CD4-positive, alpha-beta T cell treated with Interleukin-12 subunit alpha and Interleukin-12 subunit beta, for 1 hour (primary cell): ENCODE measurements at places on chromosomes 12 and 14.

DNA sequence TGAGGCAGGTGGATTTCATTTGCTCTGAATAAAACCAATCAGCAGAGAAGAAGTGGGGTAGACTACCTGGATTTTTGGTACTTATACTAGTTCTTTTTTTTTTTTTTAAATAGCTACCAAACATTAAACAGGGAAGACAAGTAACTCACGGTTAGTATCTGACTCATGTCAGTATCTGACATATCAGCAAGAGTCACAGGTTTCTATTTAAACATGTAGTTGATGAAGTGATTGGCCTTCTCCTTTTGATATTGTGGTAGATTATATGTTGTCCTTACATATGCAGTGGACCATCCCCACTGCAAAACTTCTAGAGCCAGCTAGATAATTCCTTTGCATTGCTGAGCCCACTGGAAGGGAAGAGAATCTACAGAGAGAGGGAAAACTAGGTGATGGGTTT lies 208.0 kb downstream of the ANO6 start:
- no peak for DNase-seq

GRCh38 chr12:1530592-1531152 lies 63.7 kb downstream of the FBXL14 start:
- DNase-seq = no peak

DNA sequence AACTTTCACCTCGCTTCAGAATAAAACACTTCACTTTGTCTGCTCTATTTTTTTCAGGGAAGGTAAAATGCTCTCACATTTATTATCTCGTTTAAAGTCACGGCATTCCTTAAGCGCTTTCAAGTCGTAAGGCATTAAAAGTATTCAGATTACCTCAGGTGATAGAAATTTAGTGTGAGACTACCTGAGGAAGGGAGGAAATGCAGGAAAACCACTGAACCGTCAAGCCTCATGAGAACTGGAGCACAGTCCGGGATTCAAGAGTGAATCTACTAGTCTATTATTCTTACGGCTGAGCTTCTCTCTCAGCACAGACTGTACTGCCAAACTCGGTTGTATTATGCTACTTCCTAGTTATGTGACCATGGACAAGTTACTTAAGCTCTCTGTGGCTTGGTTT lies 8.3 kb upstream of the PPFIBP1 start:
- no peak for DNase-seq

GRCh38 chr12:53617700-53618099 lies 8.5 kb downstream of the ATF7 start:
- no peak for DNase-seq

DNA sequence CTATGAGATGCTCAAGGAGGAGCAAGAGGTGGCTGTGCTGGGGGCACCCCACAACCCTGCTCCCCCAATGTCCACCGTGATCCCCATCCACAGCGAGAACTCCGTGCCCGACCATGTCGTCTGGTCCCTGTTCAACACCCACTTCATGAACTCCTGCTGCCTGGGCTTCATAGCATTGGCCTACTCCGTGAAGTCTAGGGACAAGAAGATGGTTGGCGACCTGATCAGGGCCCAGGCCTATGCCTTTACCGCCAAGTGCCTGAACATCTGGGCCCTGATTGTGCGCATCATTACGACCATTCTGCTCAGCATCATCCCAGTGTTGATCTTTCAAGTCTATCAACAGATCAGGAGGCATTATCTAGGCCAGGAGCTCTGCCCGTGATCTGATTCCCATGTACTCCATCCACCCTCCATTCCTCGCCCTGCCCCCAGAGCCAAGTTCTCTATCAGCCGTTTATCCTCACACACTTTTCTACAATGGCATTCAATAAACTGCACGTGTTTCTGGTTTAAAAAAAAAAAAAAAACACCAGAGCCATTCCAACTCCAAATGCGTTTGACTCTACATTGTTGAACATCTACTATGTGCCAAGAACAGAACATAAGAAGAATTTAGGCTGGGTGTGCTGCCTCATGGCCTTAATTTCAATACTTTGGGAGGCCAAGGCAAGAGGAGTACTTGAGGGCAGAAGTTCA lies 17.5 kb downstream of the ATXN2 start:
- DNase-seq = no peak

DNA sequence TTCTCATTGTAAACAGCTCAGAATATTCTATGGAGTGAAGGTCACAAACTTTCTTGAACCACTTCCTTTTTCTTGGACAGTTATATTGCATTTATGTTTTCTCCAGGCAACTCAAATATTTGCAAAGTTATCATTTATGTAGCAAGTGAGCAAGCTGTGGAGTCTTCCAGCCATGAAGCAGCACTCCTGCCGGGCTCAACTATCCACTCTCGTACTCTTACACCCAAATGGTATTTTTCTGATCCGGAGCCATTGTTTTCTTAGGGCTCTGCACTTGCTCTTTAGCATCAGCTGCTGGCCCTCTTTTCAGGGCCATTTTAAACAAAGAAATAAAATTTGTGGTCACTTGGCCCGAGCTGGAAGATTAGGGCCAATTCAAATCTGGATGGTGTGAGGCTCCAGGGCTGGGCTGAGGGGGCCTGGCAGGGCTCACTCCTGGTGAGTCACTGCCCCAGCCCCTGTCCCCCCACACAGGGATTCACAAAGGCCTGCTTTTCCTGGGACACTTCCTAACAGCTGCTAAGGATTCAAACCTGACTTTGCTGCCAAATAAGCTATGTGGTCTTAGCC lies 19.7 kb downstream of the SYNE3 start:
- DNase-seq = no peak

GRCh38 chr14:94795372-94795771 lies 25.5 kb upstream of the GSC start:
- no peak for DNase-seq

GRCh38 chr14:104638190-104638589 lies 33.6 kb upstream of the TMEM179 start:
- no peak for DNase-seq

- no peak for DNase-seq
Observed at GRCh38 chr14:91893007-91893406, 25.7 kb upstream of the TC2N start.

GRCh38 chr14:28254768-28255167 lies 511.8 kb upstream of the FOXG1 start:
- no peak for DNase-seq

DNA sequence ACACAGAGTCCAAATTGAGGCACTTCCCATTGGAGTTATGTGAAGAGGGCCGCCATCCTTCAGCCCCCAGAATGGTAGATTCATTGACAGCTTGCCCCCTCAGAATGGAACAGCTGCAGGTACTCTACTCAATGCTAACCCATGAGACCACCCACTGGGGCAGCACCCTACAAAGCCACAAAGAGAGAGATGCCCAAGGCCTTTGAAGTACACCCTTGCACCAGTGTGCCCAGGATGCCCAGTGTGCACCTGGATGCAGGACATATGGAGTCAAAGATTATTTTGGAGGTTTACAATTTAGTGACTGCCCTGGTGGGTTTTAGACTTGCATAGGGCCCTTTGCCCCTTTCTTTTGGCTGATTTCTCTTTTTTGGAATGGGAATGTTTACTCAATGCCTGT lies 933.9 kb downstream of the SLC16A7 start:
- no peak for DNase-seq

DNA sequence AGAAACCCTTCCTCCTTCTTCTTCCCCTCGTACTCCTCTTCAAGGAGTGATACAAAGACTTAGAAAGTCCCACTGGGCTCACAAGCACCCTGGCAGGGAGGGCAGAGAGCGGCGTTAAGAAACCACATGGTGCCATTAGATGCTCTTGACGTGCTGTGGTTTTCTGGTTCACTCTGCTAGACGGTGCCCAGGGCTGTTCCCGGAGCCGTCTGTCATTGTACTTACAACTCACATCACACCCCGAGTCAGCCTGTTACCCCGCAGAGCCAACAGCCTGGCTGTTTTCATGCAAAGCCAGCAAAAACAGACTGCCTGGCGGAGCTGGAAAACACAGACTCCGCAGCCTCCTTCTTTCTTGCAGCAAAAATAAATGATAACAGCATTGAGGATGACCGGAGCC lies 232.6 kb upstream of the TBX3 start:
- no peak for DNase-seq

GRCh38 chr14:37466623-37467088 lies 128.4 kb downstream of the FOXA1 start:
- no peak for DNase-seq

DNA sequence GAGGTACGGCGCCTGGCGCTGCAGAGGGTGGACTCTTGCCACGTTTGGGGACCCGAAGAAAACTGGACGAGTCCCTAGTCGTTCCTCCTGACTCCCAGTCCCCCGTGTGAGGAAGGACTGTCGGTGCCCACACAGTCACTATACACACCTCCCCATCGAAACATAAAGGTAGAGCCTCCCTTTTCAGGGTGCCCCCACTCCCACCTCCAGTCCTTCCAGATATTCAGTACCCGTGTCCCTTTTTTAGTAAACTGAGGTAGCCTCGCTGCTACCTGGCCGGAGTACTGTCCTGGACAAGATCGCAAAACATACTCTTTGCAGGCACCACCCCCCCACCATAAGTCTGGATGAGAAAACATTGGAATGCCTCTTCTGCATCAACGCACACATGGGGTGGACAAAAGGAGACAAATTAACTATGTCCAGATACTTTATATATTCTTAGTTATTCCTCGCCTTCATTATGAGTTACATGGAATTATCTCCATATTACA lies 610 bp upstream of the KMT2D start:
- DNase-seq = no peak

DNA sequence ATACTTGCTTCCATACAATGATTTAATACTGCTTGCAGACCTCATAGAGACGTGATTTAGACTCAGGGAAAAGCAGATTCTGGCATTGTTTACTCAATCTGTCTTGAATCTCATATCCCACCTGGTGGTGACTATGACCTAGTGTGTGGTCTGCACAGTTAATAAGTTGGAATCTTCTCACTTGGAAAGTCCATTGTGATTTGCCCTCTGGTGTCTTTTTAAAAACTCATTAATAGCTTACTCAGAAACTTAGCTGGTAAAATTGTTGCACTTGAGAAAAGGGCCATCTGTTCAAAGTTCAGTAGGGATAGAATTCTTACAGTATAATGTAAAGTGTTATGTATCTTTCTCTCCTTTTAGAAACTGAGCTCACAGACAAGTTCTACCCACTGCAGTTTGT lies 106.0 kb downstream of the PELI2 start:
- no peak for DNase-seq

DNA sequence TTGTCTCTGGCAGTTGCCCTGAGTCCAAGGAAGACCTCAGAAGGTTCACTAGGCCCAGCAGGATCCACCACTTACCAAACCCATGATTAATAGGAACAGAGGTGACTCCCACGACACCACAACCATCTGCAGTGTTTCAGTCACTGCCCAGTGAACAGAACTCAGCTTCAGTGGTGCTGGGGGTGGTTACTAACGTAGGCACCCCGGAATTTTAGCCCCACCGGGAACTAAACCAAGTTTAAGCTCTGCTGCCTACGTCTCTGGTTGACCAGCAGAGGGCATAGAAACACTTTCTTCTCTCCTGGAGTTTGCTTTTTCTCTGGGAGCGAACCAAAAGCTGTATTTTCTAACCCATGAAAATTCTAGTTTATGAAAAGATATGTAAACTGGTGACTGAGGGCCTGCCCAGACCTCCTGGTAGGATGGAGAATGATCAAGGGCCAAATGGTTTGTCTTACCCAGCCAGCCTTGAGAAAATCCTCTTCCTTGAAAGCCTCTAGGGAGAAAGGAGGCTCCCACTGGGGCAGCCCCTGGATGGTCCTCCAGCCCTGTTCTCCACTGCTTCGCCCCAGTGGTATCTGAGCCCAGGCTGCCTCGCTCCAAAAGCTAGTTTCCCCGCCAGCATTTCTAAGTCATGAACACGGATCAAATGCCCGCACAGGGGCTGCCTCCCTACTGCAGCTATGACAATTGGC lies 379.8 kb downstream of the DPF3 start:
- DNase-seq = peak; percentile 21

DNA sequence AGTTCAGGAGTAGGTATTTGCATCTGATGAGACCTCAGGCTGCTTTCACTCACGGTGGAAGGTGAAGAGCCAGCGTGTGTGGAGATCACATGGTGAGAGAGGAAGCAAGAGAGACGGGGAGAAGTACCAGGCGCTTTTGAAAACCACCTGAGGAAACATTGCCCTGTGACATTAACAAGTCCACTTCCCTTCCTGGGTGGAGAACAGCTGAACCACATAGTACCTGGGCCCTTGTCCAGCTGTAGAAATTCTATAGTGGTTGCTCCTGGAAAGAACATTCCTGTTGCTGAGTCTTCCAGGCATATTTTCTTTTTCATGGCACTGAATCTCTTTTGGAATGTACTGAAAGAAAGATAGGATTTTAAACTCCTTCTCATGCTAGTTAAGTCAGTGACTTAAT lies 87.3 kb upstream of the RIN3 start:
- no peak for DNase-seq

- DNase-seq = peak; percentile 52
Observed at GRCh38 chr12:93742110-93742934, 65.1 kb downstream of the CRADD start.
